NCI-H2081 treated with DMSO at 0.1 percent for 48 hours (cell line): ENCODE measurements at places on chromosomes 1 and 21.

DNA sequence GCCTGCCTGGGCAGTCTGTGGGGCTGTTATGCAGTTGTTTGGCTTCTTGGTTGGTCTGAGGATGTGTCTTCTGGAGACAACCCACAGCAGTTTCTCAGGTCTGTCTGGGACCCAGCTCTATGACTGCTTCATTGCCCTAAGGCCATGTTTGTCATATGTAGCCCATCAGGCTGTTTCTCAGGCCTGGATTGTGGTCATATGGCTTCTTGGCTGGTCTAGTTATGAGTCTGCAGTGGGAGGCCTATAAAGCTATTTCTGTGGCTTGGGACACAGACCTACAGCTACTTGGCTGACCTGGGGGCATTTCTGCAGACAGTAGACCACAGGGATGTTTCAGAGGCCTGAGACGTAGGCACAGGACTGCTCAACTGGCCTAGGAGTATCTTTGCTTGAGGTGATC lies 41.5 kb downstream of the CHIA start:
- no peak for DNase-seq

- DNase-seq = no peak
Measured at GRCh38 chr1:246262281-246262680, 244.8 kb downstream of the SMYD3 start.

DNA sequence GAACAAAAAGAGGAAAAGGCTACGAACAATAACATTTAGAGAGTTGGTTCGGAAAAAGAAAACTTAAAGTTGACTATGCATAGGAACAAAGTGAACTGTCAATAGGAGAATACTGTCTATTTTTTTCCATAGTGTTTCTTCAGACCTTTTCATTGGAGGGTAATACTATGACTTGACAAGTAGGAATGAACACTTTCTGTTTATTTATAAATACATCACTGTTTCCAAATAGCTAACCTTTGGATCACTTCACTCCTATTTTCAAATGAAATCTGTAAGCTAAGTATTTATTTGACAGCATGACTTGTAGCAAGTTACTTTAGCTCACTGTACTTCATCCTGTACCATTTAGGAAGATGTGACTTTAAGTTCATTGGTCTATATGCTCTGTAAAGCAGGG lies 221.3 kb downstream of the COL24A1 start:
- no peak for DNase-seq

DNA sequence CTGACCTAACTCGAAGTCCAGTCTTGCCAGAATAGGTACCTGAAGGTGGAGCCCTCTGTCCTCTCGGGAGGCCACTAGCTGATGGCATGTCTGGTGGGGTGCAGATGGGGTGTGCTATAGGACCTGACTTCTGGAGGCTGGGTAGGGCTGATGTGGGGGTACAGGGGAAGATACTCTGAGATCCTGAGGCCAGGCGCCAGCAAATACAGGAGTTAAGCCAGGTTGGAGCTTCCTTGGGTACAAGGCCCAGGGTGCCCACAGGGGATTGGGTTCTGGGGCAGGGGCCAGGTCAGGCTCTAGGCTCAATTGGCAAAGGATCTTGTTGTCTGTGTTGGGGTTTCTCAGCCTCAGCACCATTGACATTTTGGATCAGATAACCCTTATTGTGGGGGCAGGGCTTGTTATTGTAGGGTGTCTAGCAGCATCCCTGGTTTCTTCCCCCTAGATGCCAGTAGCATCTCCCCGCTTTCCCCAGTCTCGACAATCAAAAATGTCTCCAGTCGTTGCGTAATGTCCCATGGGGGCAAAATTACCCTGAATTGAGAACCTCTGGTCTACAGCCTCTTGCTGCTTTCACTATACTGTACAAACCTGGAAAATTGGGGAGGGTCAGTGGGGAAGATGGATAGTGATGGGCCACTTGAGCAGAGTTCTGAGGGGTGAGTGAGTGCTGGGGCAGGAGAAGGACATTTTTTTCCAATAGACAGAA lies 9.2 kb downstream of the PTPRF start:
- no peak for DNase-seq

DNA sequence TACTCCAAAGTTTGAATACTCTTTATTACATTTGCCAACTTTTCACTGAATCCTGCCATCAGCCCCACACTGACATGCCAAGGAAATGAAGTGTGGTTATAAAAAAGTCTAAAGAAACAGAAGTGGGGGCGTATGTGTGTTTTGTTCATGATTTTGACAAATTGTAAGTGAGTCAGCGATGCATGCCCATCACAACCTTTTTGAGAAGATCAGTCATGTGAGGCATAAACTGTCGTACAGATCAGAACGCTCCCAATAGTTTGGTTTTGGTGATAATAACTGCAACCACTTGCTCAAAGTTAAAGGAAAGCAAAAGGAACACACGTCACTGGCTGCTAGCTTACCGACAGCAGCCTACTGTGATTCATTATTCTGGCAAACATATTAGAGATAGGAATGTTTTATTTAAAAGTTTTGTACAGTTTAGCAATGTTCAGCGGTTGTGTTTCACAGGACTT lies 95.6 kb downstream of the RGS2 start:
- no peak for DNase-seq
